ENCODE measurements at places on chromosomes 1 and 21.

DNA sequence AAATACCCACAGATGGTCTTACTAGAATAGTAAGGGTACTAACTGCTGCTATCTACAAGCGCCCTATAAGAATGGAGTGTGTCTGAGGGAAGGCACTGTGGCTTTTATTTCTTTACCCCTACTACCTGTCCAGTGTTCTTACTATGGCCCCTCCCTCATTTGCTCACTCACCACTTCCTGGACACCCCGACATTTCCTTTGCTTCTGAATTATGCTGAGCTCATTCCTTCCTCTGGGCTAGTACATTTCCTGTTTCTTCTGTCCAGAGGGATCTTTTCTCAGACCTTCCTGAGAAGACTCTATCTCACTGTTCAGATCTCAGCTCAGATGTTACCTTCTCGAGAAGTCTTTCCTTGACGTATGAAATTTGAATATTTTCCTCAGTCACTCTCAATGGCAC, 192.1 kb upstream of the DAB1 start:
- DNase-seq: no peak

GRCh38 chr1:67493148-67493547, 62.9 kb upstream of the SERBP1 start:
- DNase-seq: no peak

DNA sequence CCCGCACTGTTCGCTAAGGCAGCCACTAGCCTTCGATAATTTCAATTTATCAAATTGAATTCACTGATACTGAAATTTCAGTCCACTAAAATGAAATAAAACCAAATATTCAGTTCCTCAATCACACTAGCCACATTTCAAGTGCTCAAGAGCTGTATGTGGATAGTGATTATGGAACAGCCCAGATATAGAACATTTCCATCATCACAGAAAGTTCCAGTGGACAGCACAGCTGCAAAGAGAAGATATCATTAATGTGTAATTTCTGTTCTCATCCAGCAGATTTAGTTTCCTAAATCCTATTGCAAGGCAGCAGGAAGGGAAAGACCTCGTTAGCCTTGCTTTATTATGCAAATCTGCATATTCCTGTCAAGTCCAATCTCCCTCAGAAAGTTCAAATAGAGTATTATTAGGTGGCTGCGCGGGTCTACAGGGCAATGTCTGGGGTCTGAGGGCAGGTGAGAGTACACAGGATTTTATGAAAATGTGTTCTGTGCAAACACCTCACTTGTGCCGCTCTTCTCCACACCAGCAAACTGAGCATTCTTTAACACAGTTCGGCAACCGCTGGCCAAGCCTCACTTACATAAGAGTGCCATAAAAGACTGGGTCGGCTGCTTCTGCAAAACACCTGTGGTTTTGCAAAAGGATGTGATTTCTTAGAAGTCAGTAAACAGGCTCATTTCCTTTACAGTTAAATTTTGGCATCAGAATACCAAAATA, 22.4 kb downstream of the CAPZB start:
- no peak for DNase-seq

GRCh38 chr1:14850563-14850962, 252.1 kb downstream of the KAZN start:
- no peak for DNase-seq

GRCh38 chr1:200899015-200899386, 4.3 kb downstream of the INAVA start:
- no peak for DNase-seq

GRCh38 chr21:31151156-31152045, 113.1 kb upstream of the KRTAP19-8 start:
- DNase-seq: no peak

GRCh38 chr1:155012026-155012546, 9.5 kb downstream of the ZBTB7B start:
- DNase-seq: peak; percentile 90

DNA sequence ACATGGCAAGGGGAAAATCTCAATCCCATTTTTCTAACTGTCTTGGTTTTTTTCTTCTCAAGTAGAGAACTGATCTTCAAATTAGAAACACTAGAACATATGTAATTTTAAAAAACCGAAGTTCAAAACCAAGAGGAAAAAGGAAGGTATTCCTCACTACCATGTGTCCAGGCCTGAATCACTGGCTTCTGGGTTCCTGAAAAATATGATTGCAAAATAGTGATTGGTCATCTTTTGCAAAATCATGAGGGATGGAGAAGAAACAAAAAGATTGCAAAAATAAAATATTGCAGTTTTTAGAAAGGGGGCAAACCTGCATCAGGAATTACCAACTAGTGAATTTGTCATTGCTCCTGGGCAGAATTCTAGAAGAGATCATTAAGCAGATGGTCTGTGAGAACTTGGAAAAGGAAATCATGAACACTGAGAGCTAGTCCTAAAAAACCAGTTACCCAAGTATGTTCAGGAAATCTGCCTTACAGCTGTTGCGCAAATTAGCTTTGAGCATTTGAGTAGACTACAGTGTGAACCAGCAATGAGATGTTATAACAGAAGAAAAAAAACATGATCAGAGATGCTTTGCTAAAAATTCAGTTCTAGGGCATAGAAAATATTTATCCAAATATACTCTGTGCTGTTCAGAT, 49.4 kb downstream of the SPATA46 start:
- no peak for DNase-seq

DNA sequence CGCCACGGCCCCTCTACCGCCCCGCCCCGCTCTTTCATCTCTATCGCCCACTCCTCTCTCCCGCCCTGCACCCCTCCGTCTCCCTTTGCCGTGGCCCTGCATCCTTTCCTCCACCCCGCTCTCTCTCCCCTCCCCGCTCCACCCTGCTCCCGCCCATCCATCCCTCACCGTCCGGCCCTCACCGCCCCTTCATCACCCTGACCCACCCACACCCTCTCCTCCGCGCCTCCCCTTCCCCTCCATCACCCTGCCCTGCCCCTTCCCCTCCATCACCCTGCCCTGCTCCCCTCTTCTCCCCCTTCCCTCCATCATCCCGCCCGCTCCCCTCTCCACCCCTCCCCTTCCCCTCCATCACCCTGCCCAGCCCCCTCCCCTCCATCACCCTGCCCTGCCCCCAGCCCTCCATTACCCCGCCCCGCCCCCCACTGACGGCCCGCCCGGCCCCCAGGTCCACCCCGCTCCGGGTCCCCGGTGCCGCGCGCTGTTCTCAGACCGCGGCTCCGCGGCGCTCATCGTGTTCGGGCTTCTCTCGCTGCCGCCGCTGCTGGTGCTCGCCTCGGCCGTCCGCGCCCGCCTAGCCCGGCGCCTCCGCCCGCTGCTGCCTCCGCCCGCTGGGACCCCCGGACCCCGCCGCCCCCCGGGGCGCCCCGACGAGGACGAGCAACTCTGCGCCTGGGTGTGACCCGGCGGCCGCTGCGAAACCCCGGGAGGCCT, 6.2 kb upstream of the ANKRD65 start:
- DNase-seq: peak; percentile 60

DNA sequence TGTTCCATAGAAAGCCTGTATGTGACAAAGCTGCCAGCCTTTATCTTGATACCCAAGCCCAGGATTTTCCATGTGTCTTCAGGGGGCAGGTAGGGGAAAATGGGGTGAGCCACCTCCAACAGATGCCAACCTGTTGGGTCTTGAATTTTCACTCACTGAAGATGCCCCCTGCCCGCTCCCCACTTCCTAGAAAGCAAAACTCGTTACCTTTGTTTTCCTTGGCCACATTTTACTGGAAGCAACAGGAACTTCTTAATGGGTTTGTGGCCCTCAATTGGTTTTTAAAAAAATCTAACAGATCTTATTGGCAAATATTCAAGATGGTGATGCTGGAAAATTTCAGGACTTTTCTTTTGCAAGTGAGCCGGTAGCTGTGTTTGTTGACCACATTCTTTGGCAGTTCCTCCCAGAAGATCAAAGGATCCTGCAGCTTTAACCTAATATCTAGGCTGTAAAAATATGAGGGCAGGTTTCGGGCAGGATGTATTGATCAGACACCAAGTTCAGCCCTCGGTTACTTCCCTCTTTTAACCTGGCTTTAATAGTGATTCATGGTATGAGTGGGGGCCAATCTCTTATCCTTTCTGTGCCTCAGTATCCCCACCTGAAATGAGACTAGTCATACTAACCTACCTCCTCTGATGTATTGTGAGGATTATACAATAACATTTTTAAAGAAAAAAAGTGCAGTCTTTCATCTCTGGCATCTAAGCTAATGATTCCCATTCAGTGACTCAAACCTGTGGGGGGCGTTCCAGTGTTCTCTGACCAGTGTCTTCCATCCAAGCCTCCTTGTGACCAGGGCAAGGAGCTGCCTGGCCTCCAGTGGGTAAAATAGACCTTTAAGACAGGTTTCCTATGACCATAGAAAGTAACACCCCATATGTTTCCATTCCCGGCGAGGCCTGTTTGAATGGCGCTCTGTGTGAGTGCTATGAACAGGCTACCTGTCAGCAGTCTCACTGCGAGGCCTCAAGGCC, 21.3 kb upstream of the GNPAT start:
- no peak for DNase-seq

DNA sequence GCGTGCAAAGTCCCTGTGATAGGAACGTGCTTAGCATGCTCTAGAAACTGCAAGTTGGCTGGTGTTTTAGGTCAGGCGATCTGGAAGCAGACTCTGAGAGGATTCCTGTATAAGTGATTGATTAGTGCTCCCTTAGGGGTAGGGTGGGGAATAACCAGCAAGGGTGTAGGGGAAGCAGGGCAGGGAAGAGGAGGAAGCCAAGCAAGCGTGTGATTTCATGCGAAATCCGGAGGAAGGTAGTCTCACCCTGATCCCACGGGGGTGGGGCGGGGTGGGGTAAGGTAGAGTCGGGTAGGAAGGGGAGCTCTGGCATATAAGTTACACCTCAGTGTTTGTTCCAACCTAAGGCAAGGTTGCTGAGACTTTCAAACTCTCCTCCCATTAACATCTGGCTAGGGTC, 24.9 kb upstream of the CTPS1 start:
- no peak for DNase-seq

GRCh38 chr1:55860798-55861519, 645.8 kb upstream of the USP24 start:
- no peak for DNase-seq

DNA sequence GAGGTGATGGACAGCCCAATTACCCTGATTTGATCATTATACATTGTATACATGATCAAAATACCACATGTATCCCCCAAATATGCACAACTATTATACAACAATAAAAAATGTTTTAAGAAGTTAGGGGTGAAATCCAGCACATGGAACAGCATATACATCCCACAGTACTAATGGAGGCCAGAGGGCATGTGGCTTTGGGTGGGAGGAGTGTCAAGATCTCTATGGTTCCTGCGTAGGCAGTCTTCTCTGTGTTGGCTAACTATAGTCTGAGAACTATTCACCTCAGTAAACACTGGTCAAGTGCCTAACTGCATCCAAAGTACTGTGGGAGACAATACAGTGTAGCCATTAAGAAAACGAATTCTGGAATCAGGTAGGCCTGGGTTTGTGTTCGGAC, 74.1 kb downstream of the GADD45A start:
- DNase-seq: no peak

GRCh38 chr1:46522184-46522968, 29.1 kb downstream of the KNCN start:
- no peak for DNase-seq

- no peak for DNase-seq
These were observed 2.0 kb downstream of the HES3 start for GRCh38 chr1:6245869-6246496.

- DNase-seq: no peak
These were observed 78.9 kb downstream of the OBSCN start for GRCh38 chr1:228286505-228287417.

DNA sequence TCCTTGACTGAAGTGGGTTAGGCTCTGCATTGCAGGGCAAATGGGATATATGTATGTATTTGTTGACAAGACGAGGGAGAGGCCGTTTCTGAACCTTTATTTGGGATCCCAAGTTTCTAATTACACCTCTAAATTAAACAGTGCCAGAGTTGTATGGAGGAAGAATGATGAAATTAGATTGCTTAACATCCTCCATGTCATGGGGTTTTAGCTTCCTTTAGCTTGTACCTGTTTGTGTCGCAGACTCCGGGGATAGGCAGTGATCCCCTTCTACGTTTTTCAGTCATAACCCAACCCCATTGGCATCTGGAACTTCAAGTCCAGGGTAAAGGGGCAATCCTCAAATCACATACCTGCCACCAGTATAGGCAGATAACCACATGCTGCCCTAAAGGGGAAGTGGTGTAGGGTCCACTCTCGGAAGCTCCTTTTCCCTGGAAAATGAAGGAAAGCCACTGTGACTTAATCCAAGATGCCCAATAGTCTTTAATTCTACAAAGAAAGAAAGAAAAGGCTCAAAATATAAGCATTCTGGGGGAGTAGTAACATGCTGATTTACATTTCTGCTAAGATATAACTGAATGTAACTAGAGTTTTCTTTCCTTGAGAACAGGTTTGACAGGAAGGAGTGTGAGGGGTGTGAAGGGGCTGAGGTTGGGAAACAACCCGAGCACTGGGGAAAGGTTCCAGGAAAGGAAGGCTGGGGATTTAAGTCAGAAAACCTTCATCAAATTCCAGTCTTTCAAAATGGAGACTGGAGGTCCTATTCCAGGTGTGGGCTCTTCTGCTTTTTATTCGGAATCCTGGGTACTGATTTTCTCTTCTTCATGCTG, 77.6 kb downstream of the RGL1 start:
- no peak for DNase-seq

- no peak for DNase-seq
These were observed 23.7 kb upstream of the NFIA start for GRCh38 chr1:61058483-61059245.

GRCh38 chr1:247531937-247532336, 4.3 kb downstream of the OR2C3 start:
- DNase-seq: no peak

GRCh38 chr1:86396498-86396890, 371 bp upstream of the ODF2L start:
- peak; percentile 52 for DNase-seq

GRCh38 chr1:234779160-234779538, 169.2 kb upstream of the IRF2BP2 start:
- no peak for DNase-seq

- no peak for DNase-seq
These were observed 202.9 kb downstream of the FMN2 start for GRCh38 chr1:240294566-240294965.
